CD4-positive, alpha-beta memory T cell (primary cell): ENCODE measurements at places on chromosomes 11 and 22. TPM values are rescaled to one million over a fixed set of nuclear protein-coding genes. Genes with fewer than 3 reads are reported as not detected.

DNA sequence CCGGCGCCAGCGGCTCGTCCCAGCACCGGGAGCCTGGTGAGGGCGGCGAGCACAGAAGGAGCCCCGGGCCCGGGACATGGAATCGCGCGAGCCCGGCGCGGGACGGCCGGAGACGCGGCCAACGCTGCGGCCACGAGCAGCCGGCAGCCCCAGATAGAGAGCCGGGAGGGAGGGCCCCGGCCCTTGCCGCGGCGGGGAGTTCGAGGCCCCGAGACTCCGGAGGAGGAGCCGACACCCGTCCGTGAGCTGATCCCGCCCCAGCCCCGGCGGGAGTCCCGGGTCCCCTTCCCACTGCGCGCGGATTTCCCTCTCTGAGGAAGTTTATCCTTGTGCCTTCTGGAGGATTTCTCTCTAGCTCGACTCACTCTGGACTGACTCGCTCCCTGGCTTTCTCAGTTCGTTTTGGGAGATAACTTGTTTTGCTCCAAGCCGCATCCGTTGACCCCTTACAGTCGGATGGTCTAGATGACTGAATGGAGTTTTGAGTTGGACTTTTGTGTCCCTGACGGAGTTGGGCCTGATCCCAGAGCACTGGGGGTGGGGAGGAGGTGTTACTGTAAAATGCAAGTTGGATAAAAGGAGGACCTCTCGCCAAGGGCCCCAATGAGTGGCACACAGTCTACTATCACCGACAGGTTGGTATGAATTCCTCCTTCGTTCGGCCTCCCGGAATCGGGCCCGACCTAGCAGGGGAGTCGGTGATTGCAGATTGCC lies 585 bp downstream of the ARHGEF12 start:
- H3K27me3 ChIP-seq = peaks cover 10% of the 10 kb centered on the region
- H3K27ac ChIP-seq = no peak overlapping the region
- H3K4me1 ChIP-seq = peaks cover 33% of the 10 kb centered on the region
- DNase-seq = peak; percentile 12

- no peak overlapping the region for H3K27ac ChIP-seq
- no peaks in the 10 kb centered on the region for H3K27me3 ChIP-seq
- no peaks in the 10 kb centered on the region for H3K4me1 ChIP-seq
These were observed 14.8 kb downstream of the OR52M1 start for GRCh38 chr11:4559527-4560440.

CDC42EP1 gene
- total RNA-seq = not detected

GRCh38 chr11:78715639-78716311 lies 141.1 kb upstream of the NARS2 start:
- no peak for DNase-seq
- H3K27ac ChIP-seq = no peak overlapping the region
- no peaks in the 10 kb centered on the region for H3K27me3 ChIP-seq
- H3K4me1 ChIP-seq = no peaks in the 10 kb centered on the region

CCDC15 gene
- 2.7 TPM for total RNA-seq

GRCh38 chr11:73461964-73462363 lies 85.8 kb downstream of the RELT start:
- no peak overlapping the region for H3K27ac ChIP-seq
- no peak overlapping the region for H3K4me3 ChIP-seq
- no peaks in the 10 kb centered on the region for H3K27me3 ChIP-seq

APOA4 gene
- total RNA-seq = not detected

GRCh38 chr11:8229299-8230177 lies 34.1 kb downstream of the LMO1 start:
- DNase-seq = no peak
- no peaks in the 10 kb centered on the region for H3K4me1 ChIP-seq
- no peaks in the 10 kb centered on the region for H3K36me3 ChIP-seq
- H3K27me3 ChIP-seq = no peaks in the 10 kb centered on the region
- H3K27ac ChIP-seq = no peak overlapping the region

- H3K36me3 ChIP-seq = no peaks in the 10 kb centered on the region
- H3K4me3 ChIP-seq = no peak overlapping the region
- no peak for DNase-seq
- no peaks in the 10 kb centered on the region for H3K27me3 ChIP-seq
- H3K27ac ChIP-seq = no peak overlapping the region
These were observed 20.2 kb downstream of the MS4A6E start for GRCh38 chr11:60347084-60347797.

DNA sequence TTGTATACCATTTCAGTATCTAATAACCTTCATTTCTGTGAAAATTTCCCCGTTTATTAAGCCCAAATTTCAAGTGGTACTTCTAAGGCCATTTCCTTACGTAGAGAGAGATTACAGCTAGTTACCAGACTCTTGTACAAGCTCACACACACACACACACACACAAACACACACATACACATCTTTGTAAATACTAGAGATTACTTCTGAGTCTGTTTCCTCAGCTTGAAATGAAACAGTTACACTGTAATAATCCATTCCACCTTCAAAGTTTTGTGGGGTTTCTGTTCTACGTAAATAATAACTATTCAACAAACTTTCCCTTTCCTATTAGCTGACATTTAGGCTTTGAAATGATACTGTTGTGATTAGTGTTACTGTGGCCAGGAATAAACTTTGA lies 6.2 kb downstream of the POGLUT3 start:
- no peak overlapping the region for H3K27ac ChIP-seq
- no peaks in the 10 kb centered on the region for H3K27me3 ChIP-seq
- H3K4me1 ChIP-seq = peaks cover 7% of the 10 kb centered on the region
- no peaks in the 10 kb centered on the region for H3K36me3 ChIP-seq

- peaks cover 36% of the 10 kb centered on the region for H3K36me3 ChIP-seq
- no peak overlapping the region for H3K27ac ChIP-seq
- DNase-seq = no peak
- peaks cover 18% of the 10 kb centered on the region for H3K4me1 ChIP-seq
- H3K27me3 ChIP-seq = no peaks in the 10 kb centered on the region
- H3K4me3 ChIP-seq = no peak overlapping the region
These were observed 1.1 kb upstream of the RIN1 start for GRCh38 chr11:66337103-66337899.

- H3K36me3 ChIP-seq = no peaks in the 10 kb centered on the region
- H3K4me3 ChIP-seq = no peak overlapping the region
- no peaks in the 10 kb centered on the region for H3K4me1 ChIP-seq
These were observed 239.9 kb upstream of the ZC3H12C start for GRCh38 chr11:109853156-109853776.

DNA sequence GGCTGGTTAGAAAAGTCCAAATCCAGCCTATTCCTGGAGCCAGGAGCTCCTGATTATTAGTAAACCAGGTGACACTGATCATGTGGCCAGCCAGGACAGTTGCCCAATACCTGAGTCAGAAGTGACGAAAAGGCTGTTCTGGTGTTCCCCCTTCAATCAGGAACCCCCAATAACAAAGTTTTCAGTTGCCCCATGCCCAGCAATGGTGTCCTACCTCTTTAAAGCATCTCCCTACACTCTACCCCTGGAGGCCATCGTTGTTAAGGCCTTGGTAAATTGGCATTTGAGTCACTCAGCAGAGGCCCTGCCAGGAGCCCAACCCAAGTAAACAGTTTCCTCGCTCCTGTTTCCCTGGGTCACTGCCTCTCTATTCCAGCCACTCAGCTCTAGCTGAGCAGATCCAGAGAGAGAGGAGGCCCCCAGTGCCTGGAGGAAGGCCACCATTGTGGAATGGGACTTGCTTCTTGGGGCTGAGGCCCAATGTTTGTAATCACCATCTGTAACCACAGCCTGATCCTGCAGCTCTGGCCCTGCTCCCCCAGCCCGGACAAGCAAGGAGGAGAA lies 25.0 kb downstream of the ARHGAP1 start:
- no peaks in the 10 kb centered on the region for H3K27me3 ChIP-seq
- H3K36me3 ChIP-seq = peaks cover 38% of the 10 kb centered on the region
- H3K4me3 ChIP-seq = no peak overlapping the region

DNA sequence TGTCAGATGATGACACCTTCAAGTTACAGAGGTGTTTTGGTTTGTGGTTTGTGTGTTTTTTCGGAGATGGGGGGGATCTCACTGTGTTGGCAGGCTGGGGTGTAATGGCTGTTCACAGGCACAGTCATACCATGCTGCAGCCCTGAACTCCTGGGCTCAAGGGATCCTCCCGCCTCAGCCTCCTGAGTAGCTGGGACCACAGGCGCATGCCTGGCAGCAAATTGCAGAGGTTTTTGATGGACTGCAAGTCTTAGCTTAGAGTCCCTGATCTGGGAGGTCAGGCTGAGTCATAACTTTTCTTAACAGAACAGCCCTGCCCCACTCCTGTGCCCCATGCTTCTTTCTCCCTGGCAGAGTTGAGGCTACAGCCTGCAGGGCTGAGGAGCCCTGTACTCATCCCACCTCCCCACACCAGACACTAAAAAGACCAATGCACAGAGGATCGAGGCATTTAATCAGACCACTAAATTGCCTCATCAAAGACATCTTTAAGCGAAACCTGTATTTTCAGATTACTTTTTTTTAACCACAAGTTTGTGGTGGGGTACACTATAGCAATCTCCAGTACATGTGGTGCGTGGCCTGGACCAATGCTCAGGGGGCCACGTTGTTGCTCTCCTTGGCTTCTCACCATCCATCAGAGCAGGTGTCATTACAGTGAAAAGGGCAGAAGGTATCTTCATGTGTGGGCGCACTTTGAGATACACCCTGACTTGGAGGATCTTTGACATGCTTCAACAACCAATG lies 17.1 kb upstream of the ADORA2A start:
- H3K27me3 ChIP-seq = no peaks in the 10 kb centered on the region
- H3K27ac ChIP-seq = no peak overlapping the region
- no peak overlapping the region for H3K4me3 ChIP-seq
- peaks cover 21% of the 10 kb centered on the region for H3K36me3 ChIP-seq

SHISAL1 gene
- not detected for total RNA-seq

DNA sequence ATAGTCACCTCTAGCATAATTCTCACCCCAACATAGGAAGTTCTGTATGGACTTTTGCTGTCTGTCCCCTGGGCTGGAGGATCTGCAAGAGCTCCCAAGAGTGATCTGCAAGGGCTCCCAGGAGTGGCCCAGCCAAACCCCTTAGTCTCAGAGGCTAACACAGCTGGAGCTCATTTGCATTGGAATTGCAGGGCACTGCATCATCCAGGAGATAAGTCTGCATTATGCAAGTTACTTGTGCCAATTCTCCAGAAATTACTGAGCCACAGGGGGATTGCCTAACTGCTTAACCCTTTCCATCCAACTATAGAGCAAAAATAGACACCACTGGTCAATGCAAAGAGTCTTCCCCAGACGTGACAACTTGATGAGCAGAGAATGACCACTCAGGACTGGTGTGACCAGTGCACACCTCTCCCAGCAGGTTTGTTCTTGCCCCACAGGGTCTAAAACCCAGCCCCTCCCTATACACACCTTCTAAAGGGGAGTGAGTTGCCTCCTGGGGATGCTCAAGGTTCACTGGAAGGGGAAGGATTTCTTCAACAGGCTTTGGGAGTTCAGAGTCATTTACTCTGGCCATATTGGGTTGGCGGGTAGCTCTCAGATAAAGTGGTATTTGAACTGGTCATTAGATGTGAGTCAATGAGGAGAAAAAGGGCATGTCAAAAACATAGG lies 38.4 kb downstream of the POU2AF3 start:
- no peak for DNase-seq
- H3K27ac ChIP-seq = no peak overlapping the region
- no peak overlapping the region for H3K4me3 ChIP-seq
- H3K4me1 ChIP-seq = no peaks in the 10 kb centered on the region
- H3K36me3 ChIP-seq = no peaks in the 10 kb centered on the region

FAM111B gene
- total RNA-seq = 0.23 TPM

GRCh38 chr11:10568486-10568941 lies at the start of gene LYVE1:
Gene LYVE1 (minus strand): TSS chr11:10568665. CDS start chr11:10568532, 133 bp downstream.
- H3K27me3 ChIP-seq = no peaks in the 10 kb centered on the region
- no peaks in the 10 kb centered on the region for H3K4me1 ChIP-seq
- H3K4me3 ChIP-seq = no peak within 1 kb of the TSS
- DNase-seq = no peak
- H3K36me3 ChIP-seq = no peaks in the 10 kb centered on the region

UPB1 gene
- 1.1 TPM for total RNA-seq

NEFH gene
- total RNA-seq = 0.61 TPM

- DNase-seq = no peak
- no peaks in the 10 kb centered on the region for H3K27me3 ChIP-seq
- H3K4me1 ChIP-seq = no peaks in the 10 kb centered on the region
- no peaks in the 10 kb centered on the region for H3K36me3 ChIP-seq
- no peak overlapping the region for H3K4me3 ChIP-seq
These were observed 36.8 kb upstream of the SMTN start for GRCh38 chr22:31044262-31044861.

OR6Q1 gene
- total RNA-seq = not detected

MUC5AC gene
- total RNA-seq = not detected

DNA sequence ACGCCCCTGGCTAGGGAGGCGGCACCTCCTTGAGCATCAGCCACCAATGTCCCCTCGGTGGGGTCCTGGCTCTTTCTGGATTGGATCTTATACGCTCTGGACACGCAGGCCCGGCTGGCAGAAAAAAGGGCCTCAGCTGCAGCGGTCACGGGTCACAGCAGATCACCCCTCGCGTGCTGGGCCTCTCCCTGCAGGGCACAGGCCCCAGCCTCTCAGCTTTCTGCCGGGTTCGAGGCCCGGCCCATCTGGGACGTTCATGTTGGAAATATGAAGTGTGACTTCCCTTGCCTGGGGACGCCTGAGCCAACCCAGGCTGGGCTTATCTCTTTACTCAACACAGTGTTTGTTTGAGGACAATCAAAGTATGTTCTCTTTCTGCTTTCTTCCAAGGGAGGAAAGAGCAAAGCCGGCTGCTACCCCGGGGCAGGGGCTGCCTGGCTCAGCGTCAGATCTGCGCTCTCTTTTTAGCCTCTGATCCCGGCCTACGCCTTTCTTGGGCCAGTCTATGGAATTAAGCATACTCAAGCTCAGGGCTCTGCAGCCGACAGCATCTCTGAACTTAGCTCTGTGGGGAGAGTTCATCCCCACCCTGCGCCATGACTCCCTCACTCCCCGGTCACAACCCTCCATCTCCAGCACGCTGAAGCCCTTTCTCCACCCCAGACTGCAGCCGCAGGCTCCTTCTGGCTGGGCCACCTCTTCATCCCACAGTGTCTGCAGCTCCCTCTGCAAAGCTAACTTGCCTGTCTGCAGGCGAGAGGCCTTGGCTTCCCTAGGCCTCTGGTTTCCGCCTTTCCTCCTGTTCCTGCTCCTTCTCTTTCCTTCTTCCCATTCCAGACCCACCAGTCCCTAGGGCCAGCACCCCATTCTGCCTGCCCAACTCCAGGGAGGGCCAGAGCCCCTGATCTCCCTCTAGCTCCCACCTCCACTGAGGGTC lies 38.8 kb downstream of the ADAMTS15 start:
- DNase-seq = no peak
- no peak overlapping the region for H3K27ac ChIP-seq
- no peaks in the 10 kb centered on the region for H3K36me3 ChIP-seq
- no peaks in the 10 kb centered on the region for H3K27me3 ChIP-seq
- H3K4me1 ChIP-seq = no peaks in the 10 kb centered on the region
- H3K4me3 ChIP-seq = no peak overlapping the region

DNA sequence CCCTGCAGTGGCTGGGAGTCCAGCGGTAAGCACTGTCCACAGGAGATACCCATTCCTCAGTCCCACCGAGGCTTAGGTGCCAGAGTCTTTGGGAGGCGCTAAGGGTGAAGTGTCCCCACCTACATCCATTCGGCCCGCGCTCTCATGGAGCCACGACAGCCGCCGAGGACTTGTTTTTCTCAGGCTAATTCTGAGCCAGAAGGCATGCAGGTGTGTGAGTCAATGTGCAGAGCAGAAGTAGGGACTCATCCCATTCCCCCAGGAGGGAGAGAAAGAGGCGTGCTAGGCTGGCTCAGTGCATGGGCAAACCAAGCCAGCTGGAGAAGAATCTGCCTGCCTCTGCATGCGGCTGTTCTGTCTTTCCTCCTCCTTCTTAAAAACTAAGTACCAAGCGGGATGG lies 46.6 kb downstream of the KCNC1 start:
- H3K4me1 ChIP-seq = no peaks in the 10 kb centered on the region
- H3K36me3 ChIP-seq = no peaks in the 10 kb centered on the region
- no peak overlapping the region for H3K4me3 ChIP-seq
- no peak for DNase-seq
